ENCODE measurements at places on chromosomes 6 and 20. TPM values are rescaled to one million over a fixed set of nuclear protein-coding genes. Genes with fewer than 3 reads are reported as not detected.

DEFB124 gene
- total RNA-seq: not detected

RAET1L gene
- total RNA-seq: not detected

- H3K4me3 ChIP-seq: no peak overlapping the region
- H3K4me1 ChIP-seq: no peaks in the 10 kb centered on the region
- no peak for DNase-seq
- H3K27me3 ChIP-seq: no peaks in the 10 kb centered on the region
- H3K27ac ChIP-seq: no peak overlapping the region
- no peaks in the 10 kb centered on the region for H3K36me3 ChIP-seq
Observed at GRCh38 chr6:150363733-150364132, 5.1 kb upstream of the IYD start.

MUC21 gene
- not detected for total RNA-seq

RIPK1 gene
- 10.1 TPM for total RNA-seq

DNA sequence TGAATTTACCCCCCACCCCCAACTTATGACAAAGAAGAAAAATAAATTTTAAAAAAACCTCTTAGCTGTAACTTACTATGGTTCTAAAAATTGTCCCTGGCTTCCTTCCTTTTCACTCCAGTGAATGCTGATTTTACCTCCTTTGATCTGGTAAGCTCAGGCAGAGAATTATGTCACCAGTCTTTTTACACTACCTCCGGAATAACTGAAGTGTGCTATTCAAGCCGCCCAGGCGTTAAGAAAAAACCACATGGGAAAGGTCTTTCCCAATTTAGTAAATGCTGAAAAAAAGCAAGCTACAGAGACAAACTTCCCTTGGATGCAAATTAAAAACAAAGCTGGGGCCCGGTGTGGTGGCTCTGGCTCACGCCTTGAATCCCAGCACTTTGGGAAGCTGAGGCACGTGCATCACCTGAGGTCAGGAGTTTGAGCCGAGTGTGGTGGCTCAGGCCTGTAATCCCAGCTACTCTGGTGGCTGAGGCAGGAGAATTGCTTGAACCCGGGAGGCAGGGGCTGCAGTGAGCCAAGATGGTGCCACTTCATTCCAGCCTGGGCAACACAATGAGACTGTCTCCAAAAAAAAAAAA is 12.4 kb downstream of the SNX5 start:
- peaks cover 41% of the 10 kb centered on the region for H3K4me1 ChIP-seq
- no peak overlapping the region for H3K4me3 ChIP-seq
- peaks cover 72% of the 10 kb centered on the region for H3K36me3 ChIP-seq
- peak overlapping the region; percentile 46 for H3K27ac ChIP-seq

GRCh38 chr6:83008626-83009025 is 57.0 kb downstream of the UBE3D start:
- H3K4me3 ChIP-seq: no peak overlapping the region
- H3K36me3 ChIP-seq: peaks cover 30% of the 10 kb centered on the region
- DNase-seq: no peak
- no peaks in the 10 kb centered on the region for H3K27me3 ChIP-seq
- H3K27ac ChIP-seq: no peak overlapping the region

DNA sequence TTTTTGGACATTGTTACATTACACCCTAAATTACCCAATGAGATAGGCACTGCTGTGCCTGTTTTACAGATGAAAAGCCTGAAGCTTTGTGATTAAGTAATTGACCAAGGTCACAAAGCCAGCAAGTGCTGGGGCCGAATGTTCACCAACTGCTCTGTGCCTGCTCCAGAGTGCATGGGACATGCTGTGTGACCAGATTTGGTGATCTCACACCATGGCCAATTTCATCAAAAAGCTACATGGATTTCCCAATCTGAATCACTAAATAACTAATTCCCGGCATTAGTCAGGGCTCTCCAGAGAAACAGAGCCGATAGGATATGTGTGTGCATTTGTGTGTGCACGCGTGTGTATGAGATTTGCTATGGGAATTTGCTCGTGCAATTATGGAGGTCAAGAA is 228.3 kb upstream of the ECI2 start:
- H3K4me3 ChIP-seq: no peak overlapping the region
- no peaks in the 10 kb centered on the region for H3K36me3 ChIP-seq
- DNase-seq: no peak
- H3K27me3 ChIP-seq: no peaks in the 10 kb centered on the region
- no peaks in the 10 kb centered on the region for H3K4me1 ChIP-seq
- H3K27ac ChIP-seq: no peak overlapping the region

DNA sequence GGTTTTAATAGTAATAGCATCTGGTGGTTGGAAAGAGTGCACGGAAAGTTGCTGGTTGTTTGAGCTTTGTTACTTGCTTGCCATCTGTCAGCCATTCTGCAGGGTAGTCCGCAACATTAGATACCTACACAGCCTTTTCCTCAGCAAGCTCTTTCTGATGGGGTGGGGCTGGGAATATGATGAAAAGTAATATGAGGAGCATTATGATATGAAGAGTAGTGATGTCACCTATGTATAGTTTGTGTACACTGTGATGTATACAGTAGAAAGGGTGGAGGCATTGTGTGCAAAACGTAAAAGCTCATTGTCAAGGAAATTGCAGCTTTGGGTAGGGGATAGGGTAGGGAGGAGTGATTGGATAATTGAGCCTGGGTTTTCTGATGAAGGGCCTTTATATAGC is 16.1 kb downstream of the SCAF8 start:
- H3K4me1 ChIP-seq: peaks cover 66% of the 10 kb centered on the region
- no peak overlapping the region for H3K4me3 ChIP-seq
- no peaks in the 10 kb centered on the region for H3K27me3 ChIP-seq
- no peak for DNase-seq
- no peak overlapping the region for H3K27ac ChIP-seq

TBX18 gene
- not detected for total RNA-seq

DNA sequence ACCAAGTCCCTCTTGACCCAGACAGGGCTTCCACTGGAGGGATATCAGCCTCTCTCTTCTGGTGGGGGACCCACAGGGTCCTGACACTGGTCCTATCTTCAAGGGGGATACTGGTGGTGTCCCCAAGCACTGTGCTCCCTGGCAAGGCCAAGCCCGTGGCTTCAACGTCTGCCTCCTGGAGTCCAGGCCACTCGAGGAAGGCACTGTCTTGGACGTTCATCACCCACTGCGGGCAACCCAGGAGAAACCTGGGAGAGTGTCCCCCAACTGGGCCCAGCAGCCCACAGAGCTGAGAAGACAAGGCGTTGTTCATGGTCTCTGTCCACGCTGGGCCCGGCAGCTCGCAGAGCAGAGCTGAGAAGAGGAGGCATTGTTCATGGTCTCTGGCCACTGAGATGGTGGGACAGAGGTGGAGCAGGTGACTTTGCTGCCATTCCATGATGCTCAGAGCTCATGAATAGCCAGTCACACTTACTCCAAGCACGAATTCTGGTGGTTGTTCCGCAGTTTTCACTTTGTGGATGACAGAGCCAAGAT is 37.5 kb upstream of the FRMD1 start:
- no peak overlapping the region for H3K27ac ChIP-seq
- DNase-seq: no peak
- H3K36me3 ChIP-seq: no peaks in the 10 kb centered on the region
- no peaks in the 10 kb centered on the region for H3K4me1 ChIP-seq
- no peak overlapping the region for H3K4me3 ChIP-seq
- H3K27me3 ChIP-seq: no peaks in the 10 kb centered on the region

GRCh38 chr20:1807394-1807793 is 87.8 kb upstream of the SIRPA start:
- no peak overlapping the region for H3K4me3 ChIP-seq
- no peaks in the 10 kb centered on the region for H3K36me3 ChIP-seq
- H3K27ac ChIP-seq: no peak overlapping the region
- H3K27me3 ChIP-seq: peaks cover 30% of the 10 kb centered on the region
- peaks cover 26% of the 10 kb centered on the region for H3K4me1 ChIP-seq

PI3 gene
- total RNA-seq: not detected

TRIM31 gene
- 0.17 TPM for total RNA-seq

DNA sequence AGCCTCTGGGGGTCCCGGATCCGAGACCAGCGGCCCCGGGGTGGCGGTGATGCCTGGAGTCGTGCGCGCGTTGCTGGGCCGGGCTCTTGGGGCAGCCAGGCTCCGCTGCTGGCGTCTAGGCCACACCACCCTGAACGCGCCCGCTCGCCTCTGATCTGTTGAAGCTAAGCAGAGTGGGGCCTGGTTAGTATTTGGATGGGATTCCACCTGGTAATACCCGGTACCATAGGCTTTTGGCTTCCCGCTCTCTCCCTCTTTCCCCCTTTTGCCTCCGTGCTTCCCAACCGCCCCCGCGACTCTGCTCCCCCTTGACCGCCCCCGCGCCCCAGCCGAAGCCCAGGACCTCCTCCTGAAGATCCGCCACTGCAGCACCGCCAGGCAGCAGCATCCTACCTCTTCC is 1383.5 kb upstream of the DEFB115 start:
- H3K27me3 ChIP-seq: peaks cover 9% of the 10 kb centered on the region
- no peaks in the 10 kb centered on the region for H3K4me1 ChIP-seq
- H3K4me3 ChIP-seq: no peak overlapping the region
- DNase-seq: peak; percentile 26

Measured in activated naive CD4-positive, alpha-beta T cell treated with anti-CD3 and anti-CD28 coated beads for 36 hours (primary cell).